ENCODE measurements at places on chromosomes 11 and 22. TPM values are rescaled to one million over a fixed set of nuclear protein-coding genes. Genes with fewer than 3 reads are reported as not detected.

DNA sequence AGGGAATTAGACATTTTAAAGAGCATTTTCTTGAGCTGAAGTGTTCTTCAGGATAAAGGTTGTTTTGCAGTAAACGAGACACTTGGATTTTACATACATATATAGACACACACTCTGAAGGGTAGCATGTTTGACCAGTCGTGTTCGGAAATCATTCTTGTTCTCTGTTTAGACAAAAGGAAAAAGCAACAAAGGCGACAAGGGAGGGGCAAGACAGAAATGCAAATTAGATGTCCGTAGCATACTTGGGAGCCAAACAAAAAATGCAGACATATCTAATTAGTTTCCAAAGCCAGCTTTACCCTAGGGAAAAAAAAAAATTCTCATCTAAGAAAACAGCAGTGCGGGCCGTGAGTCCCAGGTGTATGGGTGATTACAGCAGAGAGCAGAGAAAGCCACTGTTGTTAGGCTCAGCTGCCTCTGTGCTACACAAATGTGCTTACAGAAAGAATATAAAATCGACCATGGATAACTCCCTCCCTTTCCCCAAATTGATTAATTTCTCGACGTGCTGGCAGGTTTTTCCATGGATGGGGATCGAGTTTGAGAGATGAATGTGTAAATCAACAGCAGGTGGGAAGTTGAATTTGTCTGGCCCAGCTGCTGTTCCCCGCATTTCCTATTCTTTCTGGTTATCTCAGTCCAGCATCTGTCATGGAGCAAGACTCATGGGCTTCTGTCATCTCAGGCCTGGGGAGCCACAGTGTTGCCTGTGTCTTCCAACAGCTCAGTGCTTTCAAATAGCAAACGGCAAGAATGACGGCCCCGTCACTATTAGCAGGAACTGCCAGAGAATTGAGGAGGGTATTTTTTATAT, 176.5 kb upstream of the TTC12 start:
- no peak for DNase-seq

GRCh38 chr11:35235936-35236666, 97.1 kb downstream of the CD44 start:
- no peak for DNase-seq

- DNase-seq: no peak
Observed at GRCh38 chr22:48427731-48428211, 1399.9 kb downstream of the BRD1 start.

DNA sequence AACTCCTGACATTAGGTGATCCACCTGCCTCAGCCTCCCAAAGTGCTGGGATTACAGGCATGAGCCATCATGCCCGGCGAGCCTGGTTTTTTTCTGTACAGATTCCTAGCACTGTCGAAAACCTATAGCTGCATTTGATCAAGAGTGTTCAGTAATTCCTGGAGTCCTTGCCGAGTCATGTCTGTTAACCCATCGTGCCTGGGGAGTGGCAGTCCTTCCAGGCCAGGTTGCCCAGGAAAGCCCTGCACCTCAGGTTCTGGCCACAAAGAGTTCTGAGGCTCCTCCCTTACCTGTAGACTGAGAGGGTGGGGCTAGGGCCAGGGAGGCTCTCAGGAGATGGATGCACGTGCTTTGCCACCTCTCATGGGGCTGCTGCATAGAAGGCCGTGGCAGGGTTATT, 17.0 kb downstream of the YDJC start:
- DNase-seq: no peak

GRCh38 chr11:76625472-76626186, 44.9 kb downstream of the LRRC32 start:
- no peak for DNase-seq

DNA sequence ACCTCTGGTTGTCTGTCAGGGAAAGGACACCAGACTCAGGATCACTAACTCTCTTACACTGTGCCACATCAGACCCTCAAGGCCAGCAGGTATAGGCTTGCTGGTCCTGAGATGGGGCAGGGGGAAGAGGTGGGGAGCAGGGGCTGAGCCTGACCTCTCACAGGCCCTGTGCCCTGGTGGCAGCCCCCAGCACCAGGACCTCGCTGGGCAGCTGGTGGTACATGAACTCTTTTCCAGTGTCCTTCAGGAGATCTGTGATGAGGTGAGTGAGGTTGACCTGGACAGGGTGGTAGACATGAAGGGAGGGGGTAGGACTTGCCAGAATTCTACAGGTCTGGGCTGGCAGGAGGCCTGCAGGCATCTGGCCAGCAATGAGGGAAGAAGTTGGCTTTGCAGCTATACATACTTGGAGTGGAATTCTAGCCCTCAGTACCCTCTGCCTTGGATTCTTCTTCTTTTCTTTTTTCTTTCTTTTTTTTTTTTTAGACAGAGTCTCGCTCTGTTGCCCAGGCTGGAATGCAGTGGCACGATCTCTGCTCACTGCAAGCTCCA, 1.4 kb downstream of the NUDT22 start:
- no peak for DNase-seq

- no peak for DNase-seq
Observed at GRCh38 chr11:83459798-83460197, 173.6 kb upstream of the CCDC90B start.

- no peak for DNase-seq
Observed at GRCh38 chr11:110832080-110832479, 119.8 kb upstream of the ARHGAP20 start.

DNA sequence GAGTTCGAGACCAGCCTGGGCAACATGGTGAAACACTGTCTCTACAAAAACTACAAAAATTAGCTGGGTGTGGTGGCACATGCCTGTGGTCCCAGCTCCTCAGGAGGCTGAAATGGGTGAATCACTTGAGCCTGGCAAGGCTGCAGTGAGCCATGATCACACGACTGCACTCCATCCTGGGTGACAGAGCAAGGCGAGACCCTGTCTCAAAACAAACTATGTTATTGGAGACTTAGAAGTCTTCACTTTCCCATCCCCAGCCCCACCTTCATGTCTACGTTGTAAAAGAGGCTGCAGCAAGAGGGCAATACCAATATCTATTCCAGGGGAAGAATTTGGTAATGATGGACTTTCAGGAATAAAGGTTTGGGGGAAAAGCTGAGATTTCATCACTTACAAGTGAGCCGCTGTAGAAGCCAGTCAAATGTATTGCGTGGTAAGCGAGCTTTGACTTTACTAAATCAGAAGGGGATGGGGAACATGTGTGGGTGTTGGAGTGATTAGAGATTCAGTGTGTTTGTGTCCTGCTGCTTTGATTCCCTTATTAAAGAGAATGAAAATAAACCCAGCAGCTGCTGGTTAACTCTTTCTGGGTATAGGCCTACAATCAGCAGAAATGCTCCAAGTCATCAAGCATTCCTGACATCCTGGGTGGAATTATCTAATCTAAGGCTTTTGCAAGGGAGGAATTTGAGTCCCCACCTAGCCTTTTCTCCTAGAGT, 53.7 kb downstream of the UBASH3B start:
- no peak for DNase-seq

SUSD2 gene
- polyA plus RNA-seq: 5.3 TPM

SVIP gene
- polyA plus RNA-seq: 80.1 TPM

UEVLD gene
- polyA plus RNA-seq: 15.1 TPM
